Eye (tissue), 1 donor: ENCODE measurements at places on chromosomes 1 and 21.
A peak's percentile ranks its signal among the peaks of the same experiment; 100 is the strongest.

DNA sequence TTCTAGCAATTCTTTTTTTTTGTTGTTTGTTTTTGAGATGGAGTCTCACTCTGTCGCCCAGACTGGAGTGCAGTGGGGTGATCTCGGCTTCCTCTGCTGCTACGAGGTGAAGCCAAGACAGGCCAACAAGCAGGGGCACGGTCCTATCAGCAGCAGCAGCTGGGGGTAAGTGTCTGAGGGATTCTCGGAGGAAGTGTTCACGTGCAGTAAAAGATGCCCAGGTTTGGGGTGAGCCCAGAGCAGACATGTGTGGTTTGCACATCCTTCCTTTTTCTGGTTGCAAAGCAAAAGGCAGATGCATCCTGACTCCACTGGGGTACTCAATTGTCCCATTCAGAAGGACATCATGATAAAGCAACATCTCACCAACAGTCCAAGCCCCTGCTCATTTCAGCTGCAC, 27.7 kb downstream of the PIGP start:
- DNase-seq: no peak

GRCh38 chr1:157658571-157658970, 42.0 kb downstream of the FCRL3 start:
- no peak for DNase-seq

- no peak for DNase-seq
Observed at GRCh38 chr21:42819861-42820615, 59.3 kb downstream of the WDR4 start.

DNA sequence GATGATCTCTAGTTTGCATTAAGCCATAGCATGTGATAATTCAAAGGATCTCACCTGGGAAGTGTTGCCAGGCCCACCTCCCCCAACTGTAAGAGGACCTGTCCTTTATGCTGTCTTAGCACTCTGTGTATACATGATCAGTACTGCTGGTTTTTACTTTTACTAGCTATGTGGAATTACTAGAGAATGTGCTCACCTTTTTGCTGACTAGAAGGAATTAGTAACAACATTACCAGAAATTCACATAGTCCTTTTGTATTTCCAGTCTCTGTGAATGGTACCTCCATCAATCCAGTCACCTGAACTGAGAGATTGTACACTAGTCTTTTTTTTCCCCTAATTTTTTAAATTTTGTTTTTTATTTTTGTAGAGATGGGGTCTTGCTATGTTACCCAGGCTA, 46.6 kb downstream of the EEIG2 start:
- no peak for DNase-seq

GRCh38 chr1:219076326-219076937, 97.2 kb upstream of the LYPLAL1 start:
- DNase-seq: no peak

DNA sequence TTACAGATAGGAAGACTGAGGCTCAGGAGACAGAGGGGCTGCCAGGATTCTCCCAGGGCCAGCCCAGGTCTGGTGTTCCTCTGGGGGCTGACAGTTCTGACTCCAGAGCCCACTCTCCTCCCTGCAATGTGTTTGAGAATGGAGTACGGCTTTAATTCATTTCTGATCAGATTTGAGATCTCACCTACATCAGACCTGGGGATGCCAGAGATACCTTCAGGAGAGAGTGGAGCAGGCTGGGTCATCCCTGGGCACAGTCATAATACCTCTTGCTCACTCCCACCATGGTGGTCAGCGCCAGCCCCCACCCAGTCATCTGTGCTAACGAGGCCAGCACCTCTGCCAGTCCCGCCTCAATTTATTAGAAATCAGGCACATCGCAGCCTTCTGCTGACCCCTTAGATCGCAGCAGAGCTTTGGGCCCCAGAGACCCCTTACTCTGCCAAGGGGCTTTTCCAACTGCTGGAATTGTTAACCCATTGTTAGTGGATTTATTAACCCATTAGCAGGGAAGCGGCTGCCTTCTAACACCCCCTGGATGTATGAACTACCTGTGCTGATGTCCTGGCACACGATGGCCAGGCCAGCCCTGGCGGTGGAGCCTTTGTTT, 352.1 kb downstream of the MATN1 start:
- DNase-seq: no peak

DNA sequence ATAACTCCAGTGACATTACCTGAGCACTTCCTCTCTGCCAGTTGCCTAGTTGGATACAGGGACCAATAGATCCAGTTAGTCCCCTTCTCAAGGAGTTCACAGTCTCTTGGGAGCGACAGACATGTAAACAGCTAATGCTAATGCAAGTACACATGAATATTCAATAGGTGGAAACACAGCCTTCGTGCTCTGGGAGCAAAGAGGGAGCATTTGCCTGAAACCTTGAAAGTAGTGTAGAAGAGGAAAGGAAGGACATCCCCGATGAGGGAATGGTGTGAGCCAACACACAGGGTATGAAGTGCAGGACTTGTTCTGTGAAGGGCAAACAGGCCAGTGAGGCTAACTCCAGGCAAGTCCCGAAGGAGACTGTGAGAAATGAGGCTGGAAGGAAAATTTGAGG, 3.8 kb upstream of the TMEM222 start:
- peak; percentile 21 for DNase-seq

DNA sequence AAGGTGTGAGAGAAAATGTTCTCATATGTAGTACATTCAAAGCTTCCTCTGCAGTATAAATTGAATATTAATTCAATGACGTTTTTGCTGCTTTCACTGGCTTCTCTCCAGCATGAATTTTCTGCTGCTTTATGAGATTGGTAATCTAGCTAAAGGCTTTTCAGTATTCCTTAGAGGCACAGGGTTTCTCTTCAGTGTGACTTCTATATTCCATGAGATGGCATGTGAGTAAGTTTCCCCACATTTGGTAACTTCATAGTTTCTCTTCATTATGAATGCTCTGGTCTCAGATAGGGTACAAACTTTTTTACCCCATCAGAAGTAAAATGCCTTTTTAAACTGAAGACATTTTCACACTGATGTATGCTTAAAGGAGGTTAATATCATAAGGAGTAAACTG, 10.4 kb upstream of the KLF18 start:
- DNase-seq: no peak

- no peak for DNase-seq
Observed at GRCh38 chr1:172229942-172230341, 190.5 kb upstream of the C1orf105 start.
